SK-MEL-5 (cell line): ENCODE measurements at places on chromosomes 13 and 19. TPM values are rescaled to one million over a fixed set of nuclear protein-coding genes. Genes with fewer than 3 reads are reported as not detected.

DNA sequence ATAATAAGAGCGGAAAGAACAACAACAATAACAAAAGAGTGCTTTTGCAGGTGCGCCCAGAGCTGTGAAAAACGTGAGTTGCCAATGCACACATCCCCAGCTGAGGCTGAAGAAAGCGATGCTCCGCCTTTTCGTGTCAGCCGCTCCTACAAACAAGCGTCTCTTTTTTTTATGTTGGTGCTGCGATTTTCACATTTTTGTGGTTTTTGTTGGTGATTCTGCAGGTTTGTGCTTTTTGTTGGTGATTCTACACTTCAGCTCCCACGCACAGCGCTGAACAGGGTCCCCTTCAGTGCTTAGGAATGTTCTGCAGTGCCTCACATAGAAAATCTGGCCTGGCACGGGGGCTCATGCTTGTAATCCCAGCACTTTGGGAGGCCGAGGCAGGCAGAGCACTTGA, 7.3 kb upstream of the SBK3 start:
- peak; percentile 9 for DNase-seq

- no peak for DNase-seq
Observed at GRCh38 chr13:69050696-69051095, 1056.9 kb upstream of the ATXN8OS start.

GRCh38 chr13:23642110-23642509, 71.9 kb downstream of the TNFRSF19 start:
- no peak for DNase-seq

DNA sequence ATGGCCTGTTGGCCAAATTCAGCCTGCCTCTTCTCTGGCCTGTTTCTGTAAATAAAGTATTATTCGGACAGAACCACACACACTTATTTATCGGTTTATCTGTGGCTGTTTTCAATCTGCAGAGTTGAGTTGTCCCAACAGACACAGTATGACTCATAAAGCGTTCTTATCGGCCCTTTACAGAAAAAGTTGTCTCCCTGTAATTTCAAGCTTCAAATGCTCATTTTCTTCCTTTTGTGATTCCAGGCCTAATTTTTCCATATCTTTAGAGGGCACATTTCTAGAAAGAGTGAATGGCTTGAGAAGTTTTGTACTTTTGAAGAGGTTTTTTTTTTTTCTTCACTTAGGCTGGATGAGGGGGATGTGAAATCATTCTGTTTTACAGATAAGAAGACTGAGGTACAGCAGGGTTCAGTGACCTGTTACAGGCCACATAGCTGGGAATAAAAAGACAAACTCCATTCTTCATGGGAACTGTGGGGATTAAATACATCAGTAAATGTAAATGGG, 440.9 kb downstream of the TSHZ3 start:
- DNase-seq = no peak

- DNase-seq = peak; percentile 58
Observed at GRCh38 chr13:80235166-80235966, 105.6 kb downstream of the SPRY2 start.

DNA sequence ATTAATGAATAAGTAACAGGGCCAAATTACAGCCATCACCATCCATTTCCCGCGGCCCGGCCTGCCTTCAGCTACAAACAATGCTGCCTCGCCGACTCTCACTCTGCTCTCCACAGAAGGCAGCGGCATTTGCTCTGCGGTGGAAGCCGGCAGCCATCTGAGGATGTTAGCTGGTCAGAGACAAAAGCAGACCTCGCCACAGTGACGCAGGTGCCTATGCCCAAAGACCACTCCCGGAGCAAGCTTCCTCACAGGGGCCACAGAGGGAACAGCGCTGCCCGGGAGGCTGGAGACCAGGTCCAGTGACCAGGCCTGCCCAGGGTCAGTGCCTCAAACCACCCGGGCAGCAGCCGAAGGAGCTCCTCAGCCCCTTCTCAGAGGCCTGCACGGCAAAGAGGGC, 16.4 kb downstream of the PEPD start:
- no peak for DNase-seq

- no peak for DNase-seq
Observed at GRCh38 chr13:94415500-94416237, 63.8 kb downstream of the DCT start.

MYCBP2 gene
- 56.7 and 62.3 TPM in 2 replicates for total RNA-seq

- DNase-seq = no peak
Observed at GRCh38 chr19:33780746-33781145, 15.9 kb upstream of the KCTD15 start.

- peak; percentile 47 for DNase-seq
Observed at GRCh38 chr13:86870444-86870843, 800.7 kb upstream of the SLITRK5 start.

DNA sequence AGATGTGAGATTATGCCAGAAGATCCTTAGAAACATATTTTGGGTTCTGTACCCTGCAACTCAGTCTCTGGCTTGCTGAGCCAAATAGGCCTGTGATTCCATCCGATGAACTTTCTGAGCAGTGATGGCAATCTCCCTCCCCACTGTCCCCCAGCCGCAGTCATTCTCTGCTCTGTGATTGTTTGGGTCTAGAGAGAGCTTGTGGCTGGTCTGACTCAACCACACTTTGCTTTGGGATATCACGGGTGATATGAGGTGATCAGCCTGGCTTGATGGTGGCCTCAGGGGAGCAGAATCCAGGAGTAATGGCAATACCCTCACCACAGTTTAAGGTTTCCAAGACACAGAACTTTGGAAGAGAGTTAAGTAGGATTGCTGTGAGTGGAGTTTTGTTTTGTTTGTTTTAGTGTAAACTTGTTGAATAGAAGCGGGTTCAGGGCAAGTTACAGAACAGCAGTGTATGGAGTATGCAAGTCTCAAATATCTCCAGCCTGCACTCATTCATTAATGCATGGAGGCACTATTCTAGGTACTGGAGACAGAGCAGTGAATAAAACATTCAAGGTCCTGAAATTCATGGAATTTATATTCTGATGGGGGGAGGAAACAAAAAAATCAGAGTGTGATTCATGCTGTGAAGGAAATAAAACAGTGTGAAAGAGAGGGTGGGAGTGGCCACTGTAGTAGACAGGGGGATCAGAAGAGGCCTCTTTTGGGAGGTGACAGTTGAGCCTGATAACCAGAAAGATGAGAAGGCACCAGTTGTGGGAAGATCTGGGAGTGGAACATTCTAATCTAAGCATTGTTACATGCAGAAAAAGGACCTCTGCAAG, 5.3 kb downstream of the SAMD4B start:
- DNase-seq = no peak

- no peak for DNase-seq
Observed at GRCh38 chr13:111508902-111509509, 188.6 kb downstream of the TEX29 start.

- DNase-seq = no peak
Observed at GRCh38 chr19:19067276-19068072, 3.7 kb downstream of the SLC25A42 start.

GRCh38 chr13:87138866-87139265, 532.3 kb upstream of the SLITRK5 start:
- no peak for DNase-seq

DNA sequence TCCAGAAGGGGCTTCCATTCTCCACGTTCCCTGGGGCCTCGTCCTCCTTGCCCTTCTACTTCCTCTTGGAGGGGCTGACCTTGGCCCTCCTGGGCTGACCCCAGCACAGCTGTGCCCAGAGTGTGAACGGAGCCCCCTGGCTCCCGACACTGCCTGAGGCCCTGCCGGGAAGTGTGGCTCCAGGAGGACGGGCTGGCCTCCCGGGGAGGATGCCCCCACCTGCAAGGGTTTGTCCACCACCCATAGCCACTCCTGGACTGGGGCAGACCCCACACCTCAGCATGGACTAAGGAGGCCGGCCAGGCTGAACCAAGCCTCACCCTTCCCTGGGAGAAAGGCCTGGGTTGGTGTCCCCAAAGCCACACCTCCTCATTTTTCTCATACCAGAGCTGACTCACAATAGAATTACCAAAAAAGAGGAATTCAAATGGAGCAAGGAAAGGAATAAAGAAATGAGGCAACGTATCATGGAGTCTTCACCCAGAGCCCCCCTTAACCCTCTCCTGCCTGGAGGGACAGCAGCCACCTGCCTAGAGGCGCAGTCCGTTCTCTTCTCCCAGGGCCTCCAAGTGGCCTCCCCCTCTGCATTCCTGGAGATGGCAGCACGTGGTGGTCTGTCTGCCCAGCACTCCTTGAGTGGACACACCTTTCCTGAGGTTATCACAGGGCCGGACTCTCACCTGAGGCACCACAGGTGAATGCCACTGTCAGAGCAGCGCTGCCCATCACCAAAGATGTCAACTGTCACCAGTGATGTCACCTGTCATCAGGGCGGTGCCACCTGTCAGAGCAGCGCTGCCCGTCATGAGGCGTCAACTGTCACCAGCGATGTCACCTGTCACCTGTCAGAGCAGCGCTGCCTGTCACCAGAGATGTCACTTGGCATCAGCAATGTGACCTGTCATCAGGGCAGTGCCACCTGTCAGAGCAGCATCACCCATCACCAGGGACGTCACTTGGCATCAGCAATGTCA, 3.1 kb upstream of the C13orf46 start:
- DNase-seq = no peak

DNA sequence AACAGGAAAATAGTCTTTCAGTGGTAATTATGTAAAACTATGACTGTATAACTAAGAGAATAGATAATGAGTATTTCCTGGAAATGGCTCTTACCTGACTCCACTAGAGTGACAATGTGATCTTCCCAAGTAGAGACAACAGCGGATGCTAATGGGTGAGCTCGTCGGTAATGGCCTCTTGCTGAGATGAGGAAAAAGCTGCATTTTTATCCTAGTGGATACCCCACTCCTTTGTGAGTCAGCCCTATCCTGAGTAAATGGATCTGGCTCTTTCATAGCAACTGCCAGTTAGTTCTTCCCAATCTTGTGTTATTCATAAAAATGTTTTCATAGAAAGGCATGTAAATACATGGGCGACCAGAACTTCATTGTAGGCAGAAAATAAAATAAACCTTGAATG, 299.5 kb downstream of the NALCN start:
- DNase-seq = no peak

DNA sequence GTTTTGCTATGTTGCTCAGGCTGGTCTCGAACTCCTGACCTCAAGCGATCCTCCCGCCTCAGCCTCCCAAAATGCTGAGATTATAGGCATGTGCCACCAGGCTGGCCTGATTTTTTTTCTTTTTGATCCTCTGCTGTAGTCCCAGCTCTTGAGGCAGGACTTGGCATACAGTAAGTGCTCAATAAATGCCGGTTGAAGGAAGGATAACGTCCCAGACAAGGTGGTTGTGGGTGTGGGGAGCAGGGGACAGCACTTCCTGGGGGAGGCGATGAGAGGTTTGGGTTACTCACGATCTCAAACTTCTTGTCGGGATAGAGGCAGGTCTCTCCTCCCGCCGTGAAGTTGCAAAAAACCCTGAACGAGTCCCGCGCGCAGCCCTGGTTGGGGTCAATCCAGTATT, 29.7 kb upstream of the OLFM2 start:
- DNase-seq = no peak

GRCh38 chr19:51816711-51817110, 21.8 kb downstream of the FPR3 start:
- no peak for DNase-seq

DNA sequence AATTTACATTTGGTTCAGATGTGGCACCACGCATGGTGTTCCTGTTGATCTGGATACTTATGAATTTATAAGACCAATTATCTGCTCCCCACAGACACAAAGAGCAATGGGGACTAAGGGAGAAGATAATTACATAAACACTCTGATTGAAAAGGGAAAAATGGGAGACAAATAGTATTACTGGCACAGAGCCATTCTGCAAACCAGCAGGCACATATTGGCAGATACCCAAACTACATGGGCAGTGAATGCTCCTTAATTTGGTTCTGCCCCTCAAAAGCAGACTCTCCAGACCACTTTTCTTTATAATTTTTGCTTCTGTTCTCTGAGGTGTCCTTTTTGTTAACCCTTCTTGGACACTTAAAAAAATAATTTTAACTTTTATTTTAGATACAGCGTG, 1674.2 kb downstream of the PCDH9 start:
- DNase-seq = no peak

DNA sequence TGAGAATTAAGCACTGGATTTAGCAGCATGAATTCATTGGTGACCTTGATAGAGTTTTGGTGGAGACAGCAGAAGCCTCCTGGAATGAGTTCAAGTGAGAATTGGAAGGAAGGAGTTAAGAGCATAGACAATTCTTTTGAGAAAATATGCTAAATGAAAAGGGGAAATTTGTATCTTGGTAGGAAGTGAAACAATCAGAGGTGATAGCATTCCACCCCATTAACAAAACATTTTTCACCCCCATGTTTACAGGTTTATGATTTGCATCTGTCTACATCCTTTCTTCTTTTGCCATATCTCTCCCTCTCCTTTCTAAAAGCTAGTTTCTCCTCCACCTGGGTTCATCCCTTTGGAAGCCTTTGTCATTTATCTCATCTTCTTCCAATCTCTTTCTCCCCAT, 27.5 kb downstream of the LNX2 start:
- no peak for DNase-seq

- no peak for DNase-seq
Observed at GRCh38 chr13:112703449-112704284, 13.8 kb downstream of the ATP11A start.

- DNase-seq = no peak
Observed at GRCh38 chr19:35063940-35064818, 22.7 kb downstream of the HPN start.

METTL21C gene
- not detected in 2 replicates for total RNA-seq

DNA sequence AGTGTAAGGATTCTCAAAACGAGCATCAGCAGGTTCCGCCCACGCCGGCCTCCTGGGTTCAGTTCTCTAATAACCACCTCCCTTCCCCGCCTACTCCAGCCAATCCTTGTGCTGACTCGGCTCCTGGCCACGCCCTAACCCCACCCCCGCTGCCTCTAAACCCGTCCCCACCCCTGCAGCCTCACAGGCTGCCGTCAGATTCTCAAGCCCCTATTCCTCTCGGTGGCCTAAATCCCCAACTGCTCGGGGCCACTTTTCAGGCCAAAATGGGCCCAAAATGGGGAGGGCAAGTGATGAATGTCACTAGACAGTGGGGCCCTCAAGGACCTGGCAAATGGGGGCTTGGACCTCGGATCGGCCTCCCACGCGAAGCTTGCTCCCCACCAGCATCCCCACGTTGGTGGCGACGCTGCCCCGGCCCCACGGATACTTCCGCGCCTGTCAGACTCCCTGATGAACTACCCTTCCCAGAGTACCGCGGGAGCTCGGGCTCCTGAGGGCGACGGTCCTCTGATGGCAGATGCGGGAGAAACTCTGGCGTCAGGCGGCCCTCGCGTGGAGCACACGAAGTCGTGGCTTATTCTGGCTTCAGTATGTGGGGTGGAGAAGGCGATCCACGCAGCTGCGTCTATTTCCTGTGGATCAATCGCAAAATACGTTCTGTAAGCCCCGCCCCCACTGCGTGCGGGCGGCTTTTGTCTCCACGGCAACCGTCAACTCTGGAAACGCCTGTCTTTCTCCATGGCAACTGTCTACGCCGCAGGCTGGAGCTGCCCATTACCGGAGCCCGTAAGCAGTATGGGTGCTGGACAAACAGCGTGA, 24.8 kb downstream of the ZNF473 start:
- peak; percentile 89 for DNase-seq

- no peak for DNase-seq
Observed at GRCh38 chr13:85262499-85262898, 536.7 kb downstream of the SLITRK6 start.

RGL3 gene
- total RNA-seq = 2.0 and 2.2 TPM in 2 replicates

ADGRE1 gene
- 0.08 and 0.27 TPM in 2 replicates for total RNA-seq
